ENCODE measurements at places on chromosomes 4 and X.

DNA sequence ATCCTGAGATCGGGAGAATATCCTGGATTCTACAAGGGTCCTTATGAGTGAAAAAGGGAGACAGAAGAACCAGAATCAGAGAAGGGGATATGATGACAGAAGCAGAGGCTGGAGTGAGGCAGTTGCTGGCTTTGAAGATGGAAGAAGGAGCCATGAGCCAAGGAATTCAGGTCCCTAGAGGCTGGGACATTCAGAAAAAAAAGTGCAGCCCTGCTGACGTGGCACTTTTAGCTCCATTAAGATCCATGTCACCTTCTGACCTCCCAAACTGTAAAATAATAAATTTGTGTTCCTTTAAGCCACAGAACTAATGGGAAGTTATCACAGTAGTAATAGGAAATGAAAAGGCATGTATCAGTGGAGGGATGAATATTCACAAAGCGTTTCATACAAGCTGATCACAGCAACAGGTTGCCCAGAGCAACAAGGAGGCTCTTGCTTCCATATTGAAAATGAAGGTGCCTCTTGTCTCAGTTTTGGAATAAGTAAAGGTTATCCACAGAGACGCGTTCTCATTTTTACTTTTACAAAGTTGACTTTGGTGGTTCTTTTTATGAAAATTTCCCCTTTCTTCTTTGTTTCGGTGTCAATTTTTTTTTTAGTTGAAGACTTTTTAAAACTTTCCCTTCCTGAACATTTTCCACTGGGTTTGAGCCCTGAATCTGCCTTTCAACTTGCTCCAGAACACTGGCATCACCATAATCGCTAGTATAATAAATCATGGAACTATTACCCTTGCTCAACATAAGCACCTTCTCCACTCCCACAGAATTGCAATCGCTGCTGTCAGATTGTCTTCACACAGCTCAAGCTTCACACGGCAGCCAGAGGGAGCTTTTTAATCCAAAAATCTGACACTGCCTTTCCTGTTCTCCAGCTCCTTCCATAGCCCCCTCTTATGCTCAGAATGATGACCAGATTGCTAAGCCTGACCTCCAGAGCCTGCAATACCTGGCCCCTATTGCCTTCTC is 127.6 kb upstream of the RBPJ start:
- DNase-seq = no peak

DNA sequence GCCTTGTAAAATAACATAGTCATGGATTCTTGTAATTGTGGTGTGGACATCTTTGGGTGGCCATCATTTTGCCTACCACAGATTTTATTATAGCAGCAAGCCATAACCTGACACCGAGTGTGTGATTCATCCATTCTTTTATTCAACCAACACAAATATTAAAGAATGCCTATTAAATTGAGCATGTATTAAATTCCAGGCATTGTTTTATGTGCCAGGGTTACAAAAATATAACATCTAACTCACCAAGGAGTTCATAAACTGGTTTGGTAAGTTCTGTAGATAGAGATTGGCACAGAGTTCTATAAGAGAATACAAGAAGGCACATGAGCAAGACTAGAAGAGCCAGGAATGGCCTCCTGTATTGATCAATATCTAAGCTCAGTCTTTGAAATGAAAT is 18.0 kb downstream of the NBDY start:
- DNase-seq = no peak

- no peak for DNase-seq
These were observed 38.5 kb downstream of the MAGEB5 start for GRCh38 chrX:26254436-26254835.

- no peak for DNase-seq
These were observed 362.1 kb downstream of the UNC5C start for GRCh38 chr4:95186666-95187065.

- DNase-seq = no peak
These were observed 4.2 kb upstream of the CDS1 start for GRCh38 chr4:84578540-84579402.

- no peak for DNase-seq
These were observed 117.9 kb downstream of the STIM2 start for GRCh38 chr4:26978387-26979053.

DNA sequence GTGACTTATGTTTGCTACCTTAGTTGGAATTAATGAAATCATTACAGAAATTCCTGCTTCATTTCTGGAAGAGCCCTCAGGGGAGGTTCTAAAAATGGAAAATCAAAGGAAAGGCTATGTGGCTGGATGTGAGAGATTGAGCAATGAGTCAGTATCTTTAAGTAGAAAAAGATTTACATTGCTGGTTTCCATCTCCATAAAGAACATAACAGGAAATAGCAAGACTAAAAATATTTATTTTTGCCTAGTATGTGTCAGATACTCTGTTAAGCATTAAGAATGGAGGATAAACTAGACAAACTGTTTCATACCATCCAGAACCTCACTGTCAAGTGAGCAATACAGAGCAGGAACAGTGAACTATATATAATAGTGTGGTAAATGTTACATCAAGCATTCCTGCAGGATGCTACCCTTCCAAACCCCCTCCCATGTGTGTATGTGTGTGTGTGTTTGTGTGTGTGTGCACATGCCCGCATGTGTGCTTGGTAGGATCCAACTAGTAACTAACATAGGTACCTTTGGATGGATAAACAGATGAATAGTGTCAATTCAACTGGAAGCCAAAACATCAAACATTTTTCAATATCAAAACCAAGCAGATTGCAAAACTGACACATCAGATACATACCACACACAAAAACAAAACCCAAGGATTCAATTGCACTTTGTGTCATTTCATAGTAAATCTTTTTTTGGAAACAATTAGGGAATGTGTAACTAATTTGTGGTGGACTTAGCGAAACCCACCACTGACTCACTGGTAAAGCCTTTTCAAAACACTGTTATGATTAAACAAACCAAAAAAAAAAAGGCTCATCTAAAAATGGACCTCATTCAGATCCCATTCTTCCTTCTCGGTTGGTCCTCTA is 223.4 kb downstream of the SHROOM3 start:
- no peak for DNase-seq

GRCh38 chrX:104122829-104123228 is 10.5 kb downstream of the ZCCHC18 start:
- no peak for DNase-seq

DNA sequence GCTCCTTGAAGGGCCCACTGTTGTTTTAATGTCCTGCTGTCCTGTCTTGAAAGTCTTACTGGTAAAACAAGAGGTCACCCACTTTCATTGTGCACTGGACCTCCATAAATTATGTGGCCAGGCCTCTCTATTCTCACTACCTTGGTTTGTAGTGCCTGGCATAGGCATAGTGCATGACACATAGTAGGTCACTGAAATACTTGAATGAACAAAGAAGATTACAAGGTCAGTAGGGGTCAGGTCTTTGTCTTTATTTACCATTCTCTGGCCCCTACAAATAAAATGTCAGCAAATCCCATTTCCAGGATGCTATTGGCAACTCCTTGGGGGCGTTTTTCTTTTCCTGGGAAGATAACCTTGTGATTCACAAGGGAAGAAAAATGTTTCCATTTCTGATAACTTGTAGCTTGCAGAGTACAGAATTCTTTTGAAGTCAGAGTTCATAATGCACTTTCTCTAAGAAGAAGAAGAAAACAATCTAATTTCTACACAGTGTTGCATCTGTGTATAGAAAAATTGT is 1.4 kb downstream of the PGM2 start:
- no peak for DNase-seq

DNA sequence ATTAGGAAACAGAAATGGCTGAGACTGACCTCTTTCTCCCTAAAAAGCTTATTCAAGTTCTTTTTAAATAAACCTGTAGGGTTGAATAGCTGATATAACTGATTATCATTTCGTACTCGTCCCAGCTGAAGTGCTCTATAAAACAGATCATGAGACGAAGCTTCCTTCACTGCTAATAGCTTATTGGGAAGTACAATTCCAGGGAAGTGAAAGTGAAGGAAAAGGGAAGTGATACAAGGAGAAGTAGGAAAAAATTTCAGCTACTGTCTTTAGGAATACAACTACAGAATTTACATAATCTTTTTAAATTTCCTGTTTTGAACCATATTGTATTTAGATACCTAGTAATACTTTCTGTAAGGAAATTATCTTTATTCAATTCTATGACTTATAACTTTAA is 103.0 kb downstream of the SNCA start:
- DNase-seq = no peak

GRCh38 chr4:43607827-43608461 is 715.4 kb downstream of the GRXCR1 start:
- DNase-seq = no peak

GRCh38 chr4:137851435-137851834 is 319.1 kb upstream of the PCDH18 start:
- DNase-seq = no peak

DNA sequence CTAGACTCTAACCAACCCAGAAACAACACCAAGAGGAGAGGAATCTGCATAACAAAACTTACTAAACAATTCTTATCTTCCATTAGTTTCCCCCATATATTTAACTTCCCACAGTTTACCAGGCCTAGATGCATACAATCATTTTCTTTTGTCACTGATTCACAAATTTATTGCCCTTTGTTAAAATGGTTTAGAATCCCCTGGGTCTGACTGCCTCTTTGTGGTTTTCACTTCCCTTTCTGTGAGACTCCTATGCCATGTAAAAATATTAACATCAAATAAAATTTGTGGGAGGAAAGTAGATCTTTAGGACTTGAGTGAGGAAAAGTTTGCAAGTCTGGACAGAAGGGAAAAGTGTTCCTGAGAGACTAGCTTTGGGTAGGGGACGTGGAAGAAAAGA is 393.8 kb upstream of the CNKSR2 start:
- no peak for DNase-seq

GRCh38 chrX:13001097-13001496 is 26.2 kb downstream of the TMSB4X start:
- DNase-seq = no peak

DNA sequence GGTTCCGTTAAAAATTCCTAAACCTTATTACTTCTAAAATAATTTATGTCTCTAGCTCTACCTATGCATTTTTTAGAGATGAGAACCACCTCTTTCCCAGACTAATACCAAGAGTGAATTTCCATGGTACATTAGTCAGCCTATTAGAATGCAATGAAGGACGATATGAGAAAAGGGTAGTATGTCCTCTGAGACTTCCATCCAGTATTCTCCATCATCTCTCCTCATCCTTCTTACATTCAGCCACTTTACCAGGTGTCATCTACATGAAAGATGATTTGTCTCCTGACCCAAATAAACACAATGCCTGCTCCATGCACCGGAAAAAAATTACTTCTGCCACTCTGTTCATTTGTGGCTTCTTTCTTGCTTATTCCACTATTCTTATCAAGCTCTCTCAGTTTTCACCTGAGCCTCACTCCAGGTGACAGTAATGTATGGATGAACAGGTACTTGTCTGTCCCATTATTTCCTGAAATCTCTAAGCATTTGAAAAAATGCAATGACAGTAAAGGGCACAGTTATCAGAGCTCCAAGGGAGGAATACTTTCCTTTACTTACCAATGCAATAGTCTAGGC is 97.9 kb downstream of the MAB21L2 start:
- DNase-seq = no peak

GRCh38 chrX:122583551-122583950 is 600.5 kb upstream of the GRIA3 start:
- DNase-seq = no peak

- DNase-seq = no peak
These were observed 136.6 kb downstream of the STAG2 start for GRCh38 chrX:124098089-124098488.

DNA sequence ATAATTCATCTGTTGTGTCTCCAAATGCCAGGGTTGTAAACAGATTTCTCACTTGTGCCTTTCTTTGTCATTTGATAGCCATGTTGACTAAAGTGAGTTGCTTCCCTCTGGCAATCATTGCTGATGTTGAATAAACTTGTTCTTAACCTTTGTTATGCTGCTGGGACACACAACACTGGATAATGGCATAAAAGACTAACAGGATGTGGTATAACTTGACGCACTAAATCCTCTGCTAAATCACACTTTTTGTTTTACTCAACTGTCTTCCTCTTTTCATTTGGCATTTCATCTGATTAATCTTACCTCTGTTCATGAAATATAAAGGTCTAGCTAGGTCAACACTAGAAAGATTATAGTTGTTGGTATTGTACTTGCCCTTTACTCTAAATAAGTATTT is 17.6 kb upstream of the CXCL5 start:
- no peak for DNase-seq

GRCh38 chr4:147594107-147594506 is 23.1 kb upstream of the TMEM184C start:
- DNase-seq = no peak

GRCh38 chrX:153728095-153728494 is 3.4 kb downstream of the ABCD1 start:
- DNase-seq = no peak

DNA sequence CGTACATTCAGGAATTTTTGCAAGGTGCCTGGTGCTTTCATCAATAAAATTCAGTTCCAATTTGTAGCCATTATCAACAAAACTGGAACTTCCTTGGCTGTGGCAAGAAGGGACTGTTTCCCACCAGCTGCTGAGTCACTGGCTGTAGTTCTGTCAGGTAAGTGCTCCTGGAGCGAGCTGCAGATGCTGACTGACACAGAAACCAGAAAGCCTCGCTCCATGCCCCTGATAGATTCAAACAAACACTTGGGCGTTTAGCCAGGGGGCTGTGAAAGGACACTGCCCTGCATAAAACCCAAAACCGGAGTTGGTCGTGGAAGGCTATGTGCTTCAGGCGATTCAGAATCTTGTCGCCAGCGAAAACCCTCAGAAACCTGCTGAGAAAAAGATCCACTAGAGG is 188.4 kb upstream of the FAM9B start:
- DNase-seq = no peak

GRCh38 chr4:88217169-88217568 is 58.7 kb upstream of the ABCG2 start:
- DNase-seq = no peak

DNA sequence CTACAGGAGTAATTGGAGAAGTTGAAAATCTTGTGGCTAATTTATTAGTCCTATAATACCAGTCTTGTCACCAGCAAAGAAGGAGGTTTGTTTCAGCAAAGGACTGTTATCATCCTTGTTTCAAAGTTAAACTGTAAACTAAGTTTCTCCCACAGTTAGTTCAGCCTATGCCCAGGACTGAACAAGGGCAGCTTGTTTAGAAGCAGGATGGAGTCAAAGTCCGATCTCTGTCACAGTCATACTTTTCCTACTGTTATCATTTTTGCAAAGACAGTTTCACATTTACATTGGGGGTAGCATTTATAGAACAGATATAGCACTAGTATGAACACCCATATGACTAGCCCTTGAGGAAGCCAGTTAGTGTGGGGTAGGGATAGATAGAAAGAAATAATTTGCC is 46.4 kb downstream of the AKAP4 start:
- DNase-seq = no peak

- no peak for DNase-seq
These were observed 41.8 kb downstream of the RPS6KA3 start for GRCh38 chrX:20224814-20225487.

DNA sequence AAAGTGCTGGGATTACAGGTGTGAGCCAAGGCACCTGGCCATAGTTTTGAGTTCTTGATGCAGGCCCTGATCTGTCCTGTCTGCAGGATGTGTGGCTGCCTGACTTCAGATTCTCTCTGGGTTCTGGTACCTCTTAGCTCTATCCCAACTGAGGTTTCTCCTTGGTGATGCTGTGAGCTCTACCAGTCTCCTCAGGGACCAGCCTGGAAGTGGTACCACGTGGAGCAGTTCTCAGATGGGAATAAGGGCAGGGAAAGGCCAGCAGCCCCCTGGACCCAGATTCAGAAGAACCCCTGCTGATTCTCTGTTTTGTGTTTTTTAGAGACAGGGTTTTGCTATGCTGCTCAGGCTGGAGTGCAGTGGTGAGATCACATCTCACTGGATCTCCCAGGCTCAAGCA is 85.0 kb upstream of the HELT start:
- no peak for DNase-seq

Measured in lower lobe of right lung (tissue), 2 donors.